ENCODE measurements at places on chromosomes 3 and 15. TPM values are rescaled to one million over a fixed set of nuclear protein-coding genes. Genes with fewer than 3 reads are reported as not detected.

The MSL2 gene
- 27.5 TPM for total RNA-seq

The KCNMB2 gene
- not detected for total RNA-seq

DNA sequence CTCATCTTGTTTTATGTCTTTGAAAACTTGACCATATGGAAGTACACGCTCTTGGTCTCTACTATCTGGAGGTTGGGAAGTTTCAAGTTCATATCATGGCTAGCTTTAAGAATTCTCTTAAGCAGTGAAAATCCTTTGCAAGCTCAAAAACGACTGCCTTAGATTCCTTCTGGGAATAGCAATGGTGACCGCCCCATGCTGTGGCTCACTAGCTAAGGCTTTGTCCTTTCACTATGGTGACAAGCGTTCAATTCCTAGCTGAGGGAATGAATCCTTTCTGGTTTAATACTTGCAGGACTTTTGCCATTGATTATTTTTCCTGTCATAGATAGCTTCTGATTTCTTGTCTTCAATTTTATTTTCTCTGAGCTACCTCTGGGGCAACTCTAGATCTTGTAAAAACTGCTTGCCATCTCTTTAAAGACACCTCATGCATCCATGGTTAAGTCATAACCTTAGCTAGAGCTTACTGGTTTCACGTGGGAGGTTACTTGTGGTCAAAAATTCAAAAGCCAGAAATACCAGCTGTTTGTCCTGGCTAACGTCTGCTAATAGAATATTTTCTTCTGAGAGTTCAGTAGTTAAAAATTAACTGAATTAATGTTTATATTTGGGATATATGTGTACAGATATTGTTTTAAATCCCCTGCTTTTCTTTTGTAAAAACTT, 673.4 kb upstream of the CBLB start:
- H3K27ac ChIP-seq, result no peak overlapping the region
- H3K36me3 ChIP-seq, result no peaks in the 10 kb centered on the region
- H3K4me1 ChIP-seq, result no peaks in the 10 kb centered on the region
- no peak for DNase-seq

DNA sequence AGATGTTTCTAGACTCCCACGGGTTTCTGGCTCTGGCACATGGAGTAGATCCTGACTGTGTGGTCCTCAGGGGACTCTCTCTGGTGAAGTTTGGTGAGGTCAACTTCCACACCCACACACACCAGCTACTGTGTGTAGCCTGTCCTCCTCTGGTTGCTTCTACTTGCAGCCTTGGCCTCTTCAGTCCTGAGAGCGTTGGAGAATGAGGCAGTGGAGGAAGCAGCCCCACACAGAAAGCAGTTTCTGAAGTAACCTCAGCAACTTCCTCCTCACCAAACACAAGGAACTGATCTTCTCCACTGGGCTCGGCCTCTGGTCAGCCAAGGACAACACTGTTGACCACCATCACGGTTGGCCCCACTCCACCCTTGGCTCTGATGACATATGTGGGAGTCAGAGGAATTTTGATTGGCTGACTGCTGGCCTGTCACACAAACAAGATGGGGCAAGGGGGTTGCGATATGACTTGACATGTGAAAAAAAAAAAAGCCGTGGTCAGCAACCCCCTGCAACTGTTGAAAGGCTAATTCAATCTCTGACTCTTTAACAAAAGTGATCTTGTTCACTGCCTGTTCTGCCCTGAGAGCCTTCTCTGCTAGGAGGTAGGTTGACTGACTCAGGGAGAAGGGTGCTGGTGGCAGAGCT, 19.6 kb downstream of the CD86 start:
- no peaks in the 10 kb centered on the region for H3K27me3 ChIP-seq
- no peaks in the 10 kb centered on the region for H3K36me3 ChIP-seq
- H3K4me1 ChIP-seq, result no peaks in the 10 kb centered on the region
- DNase-seq, result no peak
- no peak overlapping the region for H3K27ac ChIP-seq
- no peak overlapping the region for H3K4me3 ChIP-seq

DNA sequence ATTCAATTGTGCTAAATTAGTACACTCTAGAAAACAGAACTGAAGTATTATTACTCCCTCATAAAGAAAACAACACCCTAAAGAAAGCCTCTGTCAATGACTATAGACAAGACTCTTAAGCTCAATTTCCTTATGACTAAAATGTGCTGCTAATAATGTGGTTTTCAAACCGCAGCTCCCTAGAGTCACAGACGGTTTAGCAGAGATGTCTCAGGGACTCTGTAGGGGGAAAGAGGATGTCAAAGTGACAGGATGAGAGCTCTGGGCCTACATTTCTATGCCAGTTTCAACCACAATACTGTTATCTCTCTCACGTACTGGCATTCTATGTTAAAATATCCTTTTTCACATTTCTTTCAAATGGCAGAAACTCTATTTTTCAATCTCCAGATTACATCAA, 37.6 kb upstream of the WDR49 start:
- no peak overlapping the region for H3K27ac ChIP-seq
- DNase-seq, result no peak
- H3K27me3 ChIP-seq, result no peaks in the 10 kb centered on the region

DNA sequence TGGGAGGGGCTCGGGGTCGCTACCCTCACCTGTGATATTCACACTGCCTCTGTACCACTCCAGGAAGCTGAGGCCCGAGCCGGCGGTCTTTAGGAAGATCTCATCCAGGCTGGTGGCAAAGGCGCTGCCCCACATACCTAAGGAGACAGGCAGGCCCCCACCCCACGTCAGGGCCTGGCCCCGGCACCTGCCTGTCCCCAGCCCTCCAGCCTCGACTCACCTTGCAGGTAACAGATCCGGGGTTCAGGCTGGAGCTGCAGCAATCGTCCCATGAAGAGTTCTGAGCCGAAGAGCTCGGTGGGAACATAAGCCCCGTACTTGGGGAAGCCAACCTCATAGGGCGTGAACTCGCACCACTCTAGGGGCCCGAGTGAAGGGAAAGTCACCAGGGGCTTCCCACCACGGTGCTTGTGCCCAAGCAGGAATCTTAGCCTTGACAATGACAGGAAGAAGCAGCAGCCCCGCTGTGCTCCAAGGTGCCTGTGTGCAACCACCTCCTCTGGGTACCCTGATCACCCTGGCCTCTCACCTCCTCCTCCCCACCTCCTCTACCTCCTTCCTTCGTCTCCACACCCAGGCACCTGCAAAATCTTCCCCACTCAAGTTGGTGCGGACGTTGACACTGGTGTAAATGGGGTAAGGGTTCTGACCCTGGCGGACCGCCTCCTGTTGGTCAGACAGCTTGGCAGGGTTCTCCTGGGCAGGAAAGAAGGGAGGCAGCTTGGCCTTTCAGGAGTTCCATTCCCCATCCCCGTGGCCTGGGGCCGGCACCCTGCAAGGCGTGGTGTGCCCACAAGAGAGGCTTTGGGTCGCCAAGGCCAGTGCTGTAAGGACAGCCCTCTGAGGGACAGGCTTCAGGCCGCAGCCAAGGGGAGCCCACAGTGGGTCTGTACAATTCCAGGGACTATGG, 10.6 kb downstream of the PLA2G4F start:
- H3K36me3 ChIP-seq, result no peaks in the 10 kb centered on the region
- H3K27me3 ChIP-seq, result no peaks in the 10 kb centered on the region
- H3K4me3 ChIP-seq, result no peak overlapping the region
- DNase-seq, result peak; percentile 34

DNA sequence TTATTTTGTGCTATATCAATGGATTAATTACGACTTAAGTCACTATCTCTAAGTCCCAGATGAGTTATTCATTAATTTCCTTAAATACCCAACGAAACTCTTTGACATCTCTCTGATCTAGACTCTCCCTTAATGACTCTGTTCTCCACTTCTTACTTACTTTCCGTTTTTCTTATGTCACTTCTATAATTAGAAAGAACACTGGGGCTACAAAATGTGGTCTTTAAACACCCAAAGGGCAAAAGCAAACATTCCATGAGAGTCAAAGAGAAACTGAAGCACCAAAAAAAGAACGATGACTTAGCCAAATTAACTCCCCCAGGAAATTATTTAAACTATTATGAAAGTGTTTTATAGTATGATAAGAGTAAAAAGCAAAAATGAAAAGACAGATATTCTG, 166.4 kb upstream of the UBE2E2 start:
- H3K4me3 ChIP-seq, result no peak overlapping the region
- H3K4me1 ChIP-seq, result no peaks in the 10 kb centered on the region
- no peaks in the 10 kb centered on the region for H3K36me3 ChIP-seq
- no peak overlapping the region for H3K27ac ChIP-seq

GRCh38 chr3:125300416-125300815, 74.7 kb downstream of the ZNF148 start:
- H3K4me1 ChIP-seq, result no peaks in the 10 kb centered on the region
- DNase-seq, result no peak
- no peaks in the 10 kb centered on the region for H3K27me3 ChIP-seq

- no peak for DNase-seq
- H3K27me3 ChIP-seq, result no peaks in the 10 kb centered on the region
- H3K27ac ChIP-seq, result no peak overlapping the region
- no peak overlapping the region for H3K4me3 ChIP-seq
- H3K4me1 ChIP-seq, result no peaks in the 10 kb centered on the region
- no peaks in the 10 kb centered on the region for H3K36me3 ChIP-seq
These were observed 19.5 kb downstream of the SECISBP2L start for GRCh38 chr15:49026700-49027099.

- H3K4me1 ChIP-seq, result no peaks in the 10 kb centered on the region
- H3K36me3 ChIP-seq, result no peaks in the 10 kb centered on the region
- H3K27me3 ChIP-seq, result no peaks in the 10 kb centered on the region
These were observed 102.2 kb downstream of the COL6A6 start for GRCh38 chr3:130619196-130619595.

DNA sequence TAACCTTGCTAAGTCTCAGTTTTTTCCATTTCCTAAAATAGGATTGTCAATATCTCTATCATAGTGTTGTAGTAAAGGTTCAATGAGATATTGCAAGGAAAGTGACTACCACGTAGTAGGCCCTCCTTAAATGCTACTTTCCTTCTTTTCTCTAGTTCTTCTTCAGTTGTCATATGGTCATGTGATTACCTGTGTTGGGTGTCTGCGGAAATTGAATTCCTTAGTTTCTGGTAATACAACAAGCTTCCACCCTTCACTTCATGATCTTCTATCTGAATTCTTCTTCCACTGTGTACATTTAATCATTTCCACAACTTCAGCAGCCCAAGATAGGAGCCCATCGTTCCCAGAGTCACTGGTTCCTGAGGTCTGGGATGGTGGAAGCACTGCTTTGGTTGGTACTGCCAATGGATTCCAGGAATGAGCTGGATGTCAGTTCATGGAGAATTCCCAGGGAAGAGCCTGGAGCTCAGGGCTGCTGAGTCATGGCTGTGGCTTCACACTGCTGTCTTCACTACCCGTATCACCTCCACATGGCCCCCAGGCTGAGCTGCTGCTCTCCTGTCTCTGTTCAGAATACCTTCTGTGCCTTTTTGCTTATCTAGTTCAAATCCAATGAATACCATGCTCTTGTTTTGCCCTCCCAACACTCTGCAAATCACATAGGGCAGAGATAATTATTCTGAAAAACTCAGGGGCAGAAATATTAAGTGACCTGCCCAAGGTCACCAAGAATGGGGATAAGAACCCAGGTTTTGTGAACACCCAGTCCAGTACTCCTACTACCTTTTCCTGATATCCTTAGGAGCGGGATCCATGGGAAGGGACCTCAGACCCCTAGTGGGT, 98.6 kb downstream of the RPL39L start:
- no peaks in the 10 kb centered on the region for H3K4me1 ChIP-seq
- H3K27ac ChIP-seq, result no peak overlapping the region

- H3K27me3 ChIP-seq, result no peaks in the 10 kb centered on the region
- no peaks in the 10 kb centered on the region for H3K4me1 ChIP-seq
- no peaks in the 10 kb centered on the region for H3K36me3 ChIP-seq
- H3K4me3 ChIP-seq, result no peak overlapping the region
- no peak overlapping the region for H3K27ac ChIP-seq
- DNase-seq, result peak; percentile 48
These were observed 26.3 kb upstream of the MNS1 start for GRCh38 chr15:56491110-56491722.

GRCh38 chr15:100520132-100520921, 8.4 kb downstream of the CERS3 start:
- H3K4me3 ChIP-seq, result no peak overlapping the region
- H3K4me1 ChIP-seq, result no peaks in the 10 kb centered on the region
- DNase-seq, result no peak
- H3K27ac ChIP-seq, result no peak overlapping the region
- no peaks in the 10 kb centered on the region for H3K27me3 ChIP-seq

Data from breast epithelium (tissue), 4 donors.